Thoracic aorta (tissue), 2 donors: ENCODE measurements at places on chromosomes 16 and 17. TPM values are rescaled to one million over a fixed set of nuclear protein-coding genes. Genes with fewer than 3 reads are reported as not detected.

GRCh38 chr17:16407911-16408588 lies 7.3 kb upstream of the TRPV2 start:
- DNase-seq = no peak

- no peak for DNase-seq
These were observed 2.4 kb downstream of the BCL6B start for GRCh38 chr17:7025245-7025644.

DNA sequence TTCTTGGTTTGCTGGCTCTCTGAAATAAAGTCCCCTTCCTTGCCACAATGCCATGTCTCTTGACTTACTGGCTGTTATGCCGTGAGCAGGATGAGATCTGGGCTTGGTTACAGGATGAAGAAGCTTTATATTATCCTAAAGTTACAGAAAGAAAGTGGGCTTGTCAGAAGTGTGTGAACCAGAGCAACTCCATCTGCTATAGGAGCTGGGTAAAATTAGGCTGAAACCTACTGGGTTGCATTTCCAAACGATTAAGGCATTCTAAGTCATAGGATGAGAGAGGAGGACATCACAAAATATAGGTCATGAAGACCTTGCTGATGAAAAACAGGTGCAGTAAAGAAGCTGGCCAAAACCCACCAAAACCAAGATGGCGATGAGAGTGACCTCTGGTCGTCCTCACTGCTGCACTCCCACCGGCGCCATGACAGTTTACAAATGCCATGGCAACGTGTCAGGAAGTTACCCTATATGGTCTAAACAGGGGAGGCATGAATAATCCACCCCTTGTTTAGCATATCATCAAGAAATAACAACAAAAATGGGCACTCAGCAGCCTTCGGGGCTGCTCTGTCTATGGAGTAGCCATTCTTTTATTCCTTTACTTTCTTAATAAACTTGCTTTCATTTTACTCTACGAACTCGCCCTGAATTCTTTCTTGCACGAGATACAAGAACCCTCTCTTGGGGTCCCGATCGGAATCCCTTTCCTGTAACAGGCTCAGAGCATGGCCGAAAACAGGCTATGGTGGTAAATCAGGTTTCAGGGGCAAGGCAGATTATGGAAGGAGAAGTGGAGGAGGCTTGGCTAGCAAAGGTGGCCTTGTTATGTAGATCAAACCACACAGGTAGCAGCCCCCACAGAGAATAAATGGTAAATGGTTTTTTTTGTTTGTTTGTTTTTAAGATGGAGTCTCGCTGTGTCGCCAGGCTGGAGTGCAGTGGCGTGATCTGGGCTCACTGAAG lies 81.3 kb upstream of the C16orf82 start:
- no peak for DNase-seq

The SSTR5 gene
- 3.0 TPM for total RNA-seq

The TEDC2 gene
- not detected for total RNA-seq

DNA sequence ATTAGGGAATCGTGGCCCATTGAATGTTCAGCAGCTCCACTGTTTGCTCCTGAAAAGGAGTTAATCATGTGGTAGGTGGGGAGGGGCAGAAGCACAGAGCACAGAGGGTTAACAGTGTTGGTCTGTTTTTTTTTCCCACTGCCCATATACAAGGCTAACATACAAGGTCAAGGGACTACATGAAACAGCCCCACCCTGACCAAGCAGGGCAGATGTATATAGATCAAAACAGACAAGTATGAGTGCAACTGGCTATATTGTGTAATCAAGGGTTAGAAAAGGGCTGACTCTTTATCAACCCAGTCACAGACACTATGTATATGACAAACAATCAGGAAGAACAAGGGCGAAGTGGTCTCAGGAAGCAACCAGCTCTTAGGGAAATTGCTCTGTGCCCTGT lies 186.6 kb upstream of the CDH11 start:
- no peak for DNase-seq

The LCAT gene
- 46.6 TPM for total RNA-seq

The GAST gene
- total RNA-seq = not detected

GRCh38 chr16:65274566-65274965 lies 152.7 kb upstream of the CDH11 start:
- no peak for DNase-seq

DNA sequence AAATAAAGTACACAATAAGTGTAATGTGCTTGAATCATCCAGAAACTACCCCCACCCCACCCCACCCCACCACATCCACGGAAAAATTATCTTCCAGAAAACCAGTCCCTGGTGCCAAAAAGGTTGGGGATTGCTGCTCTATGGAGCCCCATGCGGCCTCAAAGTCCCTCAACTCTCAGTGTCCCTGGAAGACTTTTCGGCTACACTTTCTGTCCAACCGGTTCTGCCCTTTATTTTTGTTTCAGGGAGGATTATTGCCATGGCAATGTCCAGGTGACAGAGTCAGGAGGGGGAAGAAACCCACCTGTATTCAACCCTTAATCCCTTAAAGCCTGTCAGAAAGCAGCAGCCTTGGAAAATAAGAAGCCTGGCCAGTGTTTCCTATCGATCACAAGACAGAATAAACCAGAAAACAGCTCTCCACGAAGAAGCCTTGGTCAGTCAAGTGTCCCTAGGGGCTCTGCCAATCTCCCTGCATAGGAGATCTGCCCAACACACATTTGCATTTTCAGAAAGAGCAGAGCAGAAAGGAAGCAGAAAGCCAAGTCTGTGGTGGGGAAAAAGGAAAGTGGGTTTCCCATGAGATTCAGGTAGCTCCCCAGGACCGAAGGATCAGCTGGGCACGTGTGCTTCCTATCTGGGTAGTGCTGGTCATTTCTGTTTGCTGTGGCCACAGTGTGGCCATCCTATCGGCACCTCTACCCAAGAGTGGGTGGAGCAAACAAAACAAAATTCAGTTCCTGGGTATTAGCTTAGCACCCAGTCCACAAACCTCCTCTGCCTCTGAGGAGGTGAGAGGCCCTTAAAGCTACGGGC lies 342.7 kb downstream of the SOX9 start:
- DNase-seq = no peak

GRCh38 chr16:78796221-78796866 lies 696.9 kb downstream of the WWOX start:
- no peak for DNase-seq

DNA sequence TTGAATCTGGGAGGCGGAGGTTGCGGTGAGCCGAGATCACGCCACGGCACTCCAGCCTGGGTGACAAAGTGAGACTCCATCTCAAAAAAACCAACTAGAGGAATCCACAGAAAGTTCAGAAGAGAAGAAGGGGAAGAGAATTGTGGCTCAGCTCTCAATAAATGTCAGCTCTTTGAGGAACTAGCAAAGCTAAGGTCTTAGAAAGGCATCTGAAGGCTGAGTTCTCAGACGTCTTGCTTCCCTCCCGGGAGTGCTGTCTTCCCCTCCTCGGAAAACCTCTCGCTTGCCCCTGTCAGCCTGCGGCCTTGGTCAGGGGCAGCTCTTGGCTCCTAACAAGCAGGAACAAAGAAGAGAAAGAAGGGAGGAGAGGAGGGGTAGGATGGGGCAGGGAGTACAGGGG lies 5.3 kb downstream of the SHPK start:
- DNase-seq = no peak
